ENCODE measurements at places on chromosomes 4 and X. TPM values are rescaled to one million over a fixed set of nuclear protein-coding genes. Genes with fewer than 3 reads are reported as not detected.

DNA sequence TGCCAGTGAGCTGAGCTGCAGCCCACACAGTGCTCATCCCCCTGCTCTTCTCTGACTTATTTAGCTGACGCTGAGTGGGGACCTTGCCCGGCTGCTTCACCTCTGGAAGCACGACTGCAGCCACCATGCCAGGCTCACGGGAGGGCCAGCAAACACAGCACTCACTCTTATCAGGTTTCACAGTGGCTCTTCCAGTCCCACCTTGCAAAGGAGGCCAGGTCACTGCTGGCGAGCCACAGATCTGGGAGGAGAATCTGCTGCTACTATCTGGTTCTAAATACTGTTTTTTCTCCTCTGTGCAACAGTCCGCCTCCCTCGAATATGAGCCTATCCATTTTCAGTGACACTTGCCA is 6.7 kb upstream of the SPON2 start:
- DNase-seq: no peak
- no peak overlapping the region for H3K4me3 ChIP-seq
- peaks cover 17% of the 10 kb centered on the region for H3K4me1 ChIP-seq
- H3K27ac ChIP-seq: no peak overlapping the region
- no peaks in the 10 kb centered on the region for H3K27me3 ChIP-seq

GRCh38 chr4:147777456-147778091 is 45.7 kb downstream of the ARHGAP10 start:
- H3K27me3 ChIP-seq: no peaks in the 10 kb centered on the region
- H3K4me1 ChIP-seq: peaks cover 25% of the 10 kb centered on the region
- no peak overlapping the region for H3K27ac ChIP-seq
- peaks cover 3% of the 10 kb centered on the region for H3K36me3 ChIP-seq
- no peak overlapping the region for H3K4me3 ChIP-seq

Gene MAGEB1
- total RNA-seq: not detected

DNA sequence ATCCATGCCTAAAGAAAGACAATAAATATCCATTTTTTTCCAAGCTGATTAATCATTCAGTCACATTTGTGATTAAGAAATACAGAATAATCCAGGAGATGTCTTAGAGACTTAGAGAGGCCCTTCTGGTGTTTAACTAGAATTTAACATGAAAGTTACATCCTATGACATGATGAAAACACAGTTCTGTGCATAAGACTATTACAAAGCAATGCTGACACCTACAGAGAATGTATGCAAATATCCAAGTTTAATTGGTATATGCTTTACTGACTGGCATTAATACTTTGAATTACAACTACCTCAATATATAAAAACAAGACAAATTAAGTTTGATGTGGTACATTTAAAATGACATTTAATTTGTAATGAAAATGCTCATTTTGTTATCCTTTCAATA is 17.8 kb upstream of the TLL1 start:
- H3K36me3 ChIP-seq: no peaks in the 10 kb centered on the region
- H3K4me1 ChIP-seq: no peaks in the 10 kb centered on the region
- H3K4me3 ChIP-seq: no peak overlapping the region
- no peaks in the 10 kb centered on the region for H3K27me3 ChIP-seq
- DNase-seq: no peak

- no peaks in the 10 kb centered on the region for H3K27me3 ChIP-seq
- H3K4me3 ChIP-seq: no peak within 1 kb of the TSS
- DNase-seq: no peak
- no peak within 1 kb of the TSS for H3K27ac ChIP-seq
- no peaks in the 10 kb centered on the region for H3K36me3 ChIP-seq
Observed at GRCh38 chr4:37244583-37245390, at the start of gene NWD2. Gene NWD2, plus strand, starts transcription at chr4:37244743. Its CDS starts 325 bp downstream, at chr4:37245068.

Gene PAK3
- 0.56 TPM for total RNA-seq

DNA sequence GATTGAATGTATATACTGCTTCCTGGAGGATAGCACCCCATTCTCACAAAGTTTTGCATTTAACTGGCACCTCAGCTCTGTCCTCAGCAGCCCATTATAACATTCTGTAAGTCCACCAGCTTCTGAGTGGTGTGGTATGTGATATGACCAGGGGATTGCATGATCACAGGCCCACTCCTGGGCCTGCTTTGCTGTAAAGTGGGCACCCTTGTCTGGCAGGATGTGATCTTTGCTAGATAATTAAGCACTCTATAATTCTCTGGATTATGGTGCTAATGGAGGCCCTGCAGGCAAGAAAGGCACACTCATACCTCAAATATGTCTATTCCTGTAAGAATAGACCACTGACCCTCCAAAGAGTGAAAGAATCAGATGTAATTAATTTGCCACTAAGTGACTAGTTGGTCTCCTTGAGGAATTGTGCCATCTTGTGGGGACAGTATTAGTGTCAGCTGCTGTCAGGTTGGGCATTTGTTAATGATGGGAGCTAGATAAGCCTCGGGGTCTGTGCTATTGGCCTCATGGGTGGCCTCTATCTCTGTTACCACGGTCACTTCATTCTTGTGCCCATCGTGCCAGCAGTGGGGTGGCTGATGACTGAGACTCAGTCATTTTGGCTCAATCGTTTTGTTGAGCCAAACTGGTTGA is 2.2 kb upstream of the CFI start:
- no peaks in the 10 kb centered on the region for H3K36me3 ChIP-seq
- no peak overlapping the region for H3K4me3 ChIP-seq
- H3K27me3 ChIP-seq: no peaks in the 10 kb centered on the region
- DNase-seq: peak; percentile 37
- H3K4me1 ChIP-seq: no peaks in the 10 kb centered on the region

- H3K27ac ChIP-seq: no peak overlapping the region
- peak; percentile 6 for DNase-seq
- no peaks in the 10 kb centered on the region for H3K36me3 ChIP-seq
- H3K4me3 ChIP-seq: peak overlapping the region; percentile 70
- peaks cover 2% of the 10 kb centered on the region for H3K27me3 ChIP-seq
Observed at GRCh38 chrX:150899191-150899757, 806 bp upstream of the CD99L2 start.

GRCh38 chr4:89519771-89520320 is 212.2 kb upstream of the GPRIN3 start:
- peaks cover 2% of the 10 kb centered on the region for H3K27me3 ChIP-seq
- no peaks in the 10 kb centered on the region for H3K36me3 ChIP-seq
- H3K4me3 ChIP-seq: no peak overlapping the region
- no peak overlapping the region for H3K27ac ChIP-seq
- no peaks in the 10 kb centered on the region for H3K4me1 ChIP-seq

Gene HEPH
- total RNA-seq: 23.5 TPM

- H3K4me1 ChIP-seq: peaks cover 8% of the 10 kb centered on the region
- H3K36me3 ChIP-seq: no peaks in the 10 kb centered on the region
- H3K27ac ChIP-seq: no peak overlapping the region
- H3K4me3 ChIP-seq: no peak overlapping the region
Observed at GRCh38 chr4:148007314-148007760, 275.4 kb downstream of the ARHGAP10 start.

- no peaks in the 10 kb centered on the region for H3K4me1 ChIP-seq
- H3K27ac ChIP-seq: no peak overlapping the region
- no peaks in the 10 kb centered on the region for H3K36me3 ChIP-seq
- peak; percentile 57 for DNase-seq
- no peaks in the 10 kb centered on the region for H3K27me3 ChIP-seq
Observed at GRCh38 chrX:115013705-115014104, 3.7 kb downstream of the IL13RA2 start.

Gene SYTL5
- 0.56 TPM for total RNA-seq

GRCh38 chrX:106898462-106898861 is 4.7 kb downstream of the RIPPLY1 start:
- H3K27me3 ChIP-seq: peaks cover 6% of the 10 kb centered on the region
- H3K27ac ChIP-seq: no peak overlapping the region
- no peaks in the 10 kb centered on the region for H3K36me3 ChIP-seq
- H3K4me3 ChIP-seq: no peak overlapping the region
- 0 out of 2 replicates have a peak, but pooled peaks cover 3% of the 10 kb centered on the region for H3K4me1 ChIP-seq

DNA sequence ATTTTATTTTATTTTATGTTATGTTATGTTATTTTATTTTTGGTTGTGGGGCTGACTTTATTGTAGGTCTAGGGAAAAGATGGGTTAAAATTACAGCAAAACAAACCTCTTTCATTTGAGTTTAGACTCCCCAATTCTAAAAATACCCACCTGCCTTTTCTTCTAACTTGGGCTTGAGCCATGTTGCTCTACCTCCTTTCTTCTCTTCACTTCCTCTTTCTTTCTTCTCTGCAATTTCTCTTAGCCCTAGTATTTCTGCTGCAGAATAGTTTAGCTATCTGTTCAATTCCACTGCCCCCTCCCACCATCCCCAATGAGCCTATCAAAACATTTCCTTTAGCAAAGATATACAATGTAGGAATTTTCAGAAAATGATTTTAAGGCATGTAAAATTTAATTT is 653.3 kb downstream of the ARAP2 start:
- H3K27ac ChIP-seq: no peak overlapping the region
- no peak overlapping the region for H3K4me3 ChIP-seq
- H3K36me3 ChIP-seq: no peaks in the 10 kb centered on the region

Gene MXRA5
- 1.1 TPM for total RNA-seq

Gene SLC9B1
- total RNA-seq: 0.28 TPM

Gene XAGE1A
- not detected for total RNA-seq

GRCh38 chrX:76428243-76429130 is 977 bp downstream of the MAGEE1 start:
- no peaks in the 10 kb centered on the region for H3K4me1 ChIP-seq
- H3K4me3 ChIP-seq: peak overlapping the region; percentile 90
- H3K27me3 ChIP-seq: no peaks in the 10 kb centered on the region
- H3K27ac ChIP-seq: no peak overlapping the region

DNA sequence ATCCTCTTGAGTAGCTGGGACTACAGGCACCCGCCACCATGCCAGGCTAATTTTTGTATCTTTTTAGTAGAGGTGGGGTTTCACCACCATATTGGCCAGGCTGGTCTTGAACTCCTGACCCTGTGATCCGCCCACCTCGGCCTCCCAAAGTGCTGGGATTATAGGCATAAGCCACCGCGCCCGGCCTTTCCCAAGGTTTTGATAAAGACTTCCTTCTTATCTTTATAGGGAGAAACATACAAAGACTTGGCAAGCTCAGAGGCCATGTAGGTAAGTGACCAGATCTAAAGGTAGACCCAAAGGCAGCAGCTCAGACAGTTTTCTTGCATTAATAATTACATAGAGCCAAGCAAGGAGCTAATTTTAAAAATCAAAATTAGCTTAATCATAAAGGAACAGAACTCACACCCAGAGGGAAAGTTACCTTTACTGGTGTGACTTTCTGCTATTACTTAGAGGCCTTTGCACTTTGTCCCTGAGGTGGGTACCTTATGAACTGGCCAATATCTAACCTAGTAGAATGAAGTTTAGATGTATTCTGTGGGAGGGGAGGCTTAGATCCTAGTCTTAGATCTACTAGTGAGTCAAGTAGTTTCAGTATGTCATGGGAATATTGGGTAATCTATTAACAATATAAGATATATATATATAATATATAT is 67.3 kb downstream of the HPGD start:
- no peak for DNase-seq
- H3K27me3 ChIP-seq: no peaks in the 10 kb centered on the region
- H3K27ac ChIP-seq: no peak overlapping the region
- H3K4me3 ChIP-seq: no peak overlapping the region
- H3K36me3 ChIP-seq: no peaks in the 10 kb centered on the region

GRCh38 chr4:108159845-108160244 is 8.9 kb downstream of the LEF1 start:
- H3K4me1 ChIP-seq: no peaks in the 10 kb centered on the region
- H3K36me3 ChIP-seq: no peaks in the 10 kb centered on the region
- no peak overlapping the region for H3K27ac ChIP-seq
- H3K27me3 ChIP-seq: peaks cover 7% of the 10 kb centered on the region
- no peak for DNase-seq

Gene IL9R
- total RNA-seq: not detected

Gene AMBN
- not detected for total RNA-seq

Gene MAGEA9B
- not detected for total RNA-seq

Gene CLNK
- not detected for total RNA-seq

DNA sequence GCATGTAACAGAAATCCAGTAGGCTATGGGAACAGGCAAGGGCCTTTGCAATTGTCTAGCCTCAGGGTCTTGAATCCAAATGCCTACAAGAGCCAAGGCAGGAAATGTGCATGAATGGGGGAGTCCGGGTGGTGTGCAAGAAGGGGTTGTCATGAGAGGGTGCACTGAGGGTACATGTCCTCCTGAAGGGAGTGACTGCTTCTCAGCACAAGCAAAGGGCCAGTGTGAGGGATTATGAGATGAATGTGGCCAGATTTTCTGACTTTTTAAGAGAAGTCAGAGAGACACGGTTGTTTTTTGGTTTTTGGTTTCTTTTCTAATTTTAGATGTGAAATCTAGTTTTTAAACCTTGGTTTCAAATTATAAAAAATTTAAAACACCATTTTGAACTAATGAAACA is 76.5 kb upstream of the LSM6 start:
- no peak for DNase-seq
- no peak overlapping the region for H3K27ac ChIP-seq

- no peak overlapping the region for H3K4me3 ChIP-seq
- H3K36me3 ChIP-seq: no peaks in the 10 kb centered on the region
- peak; percentile 78 for DNase-seq
- peaks cover 4% of the 10 kb centered on the region for H3K4me1 ChIP-seq
Observed at GRCh38 chr4:84920617-84921016, 45.9 kb downstream of the WDFY3 start.

- H3K27ac ChIP-seq: no peak overlapping the region
- H3K36me3 ChIP-seq: no peaks in the 10 kb centered on the region
- H3K4me3 ChIP-seq: no peak overlapping the region
- no peaks in the 10 kb centered on the region for H3K4me1 ChIP-seq
Observed at GRCh38 chr4:93897559-93897958, 69.0 kb downstream of the ATOH1 start.

Gene F11
- not detected for total RNA-seq

- H3K4me3 ChIP-seq: no peak overlapping the region
- DNase-seq: no peak
- no peak overlapping the region for H3K27ac ChIP-seq
- H3K4me1 ChIP-seq: no peaks in the 10 kb centered on the region
- no peaks in the 10 kb centered on the region for H3K36me3 ChIP-seq
- H3K27me3 ChIP-seq: no peaks in the 10 kb centered on the region
Observed at GRCh38 chr4:42767669-42768068, 110.8 kb upstream of the ATP8A1 start.

DNA sequence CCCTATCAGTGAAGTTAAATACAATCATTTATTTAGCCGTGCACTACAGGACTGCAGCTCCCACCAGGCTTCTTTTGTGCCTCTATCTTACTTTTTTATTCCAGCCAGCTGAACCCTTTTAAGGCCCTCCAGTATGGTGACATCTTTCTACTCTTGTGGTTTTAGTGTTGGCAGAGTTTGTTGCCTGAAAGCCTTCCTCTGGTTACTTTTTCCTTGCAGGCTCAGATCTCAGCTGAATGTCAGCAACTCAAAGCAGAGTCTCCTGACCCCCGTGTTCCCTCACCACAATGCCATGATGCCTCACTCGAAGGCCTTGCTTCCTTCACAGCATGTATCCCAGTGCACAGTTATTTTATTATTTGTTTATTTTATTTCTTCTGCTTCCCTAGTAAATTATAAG is 818.9 kb upstream of the LCORL start:
- H3K27me3 ChIP-seq: no peaks in the 10 kb centered on the region
- no peak for DNase-seq
- no peaks in the 10 kb centered on the region for H3K36me3 ChIP-seq
- no peak overlapping the region for H3K4me3 ChIP-seq

DNA sequence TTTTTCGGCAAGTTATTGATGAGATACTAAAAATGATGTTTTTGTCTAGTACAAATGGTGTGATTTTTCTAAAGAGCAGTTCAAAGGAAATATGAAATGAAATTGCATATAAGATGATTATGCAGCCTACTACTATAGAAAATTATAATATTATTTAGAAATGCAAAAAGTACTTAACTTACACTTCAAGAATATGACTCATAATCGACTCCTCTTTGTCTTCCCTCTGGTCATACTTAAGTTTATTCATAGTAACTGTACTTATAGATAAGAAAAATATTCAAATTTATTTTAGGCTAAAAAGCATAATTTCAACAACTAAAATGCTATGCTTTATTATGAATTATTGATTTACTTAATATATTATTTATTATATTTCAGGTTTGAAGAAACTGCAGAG is 33.2 kb downstream of the CEP44 start:
- H3K36me3 ChIP-seq: no peaks in the 10 kb centered on the region
- no peak overlapping the region for H3K27ac ChIP-seq
- peaks cover 2% of the 10 kb centered on the region for H3K4me1 ChIP-seq
- no peak overlapping the region for H3K4me3 ChIP-seq
- DNase-seq: peak; percentile 36

All from IMR-90 (cell line).